Activated naive CD4-positive, alpha-beta T cell (primary cell): ENCODE measurements at places on chromosomes 12 and 14.

DNA sequence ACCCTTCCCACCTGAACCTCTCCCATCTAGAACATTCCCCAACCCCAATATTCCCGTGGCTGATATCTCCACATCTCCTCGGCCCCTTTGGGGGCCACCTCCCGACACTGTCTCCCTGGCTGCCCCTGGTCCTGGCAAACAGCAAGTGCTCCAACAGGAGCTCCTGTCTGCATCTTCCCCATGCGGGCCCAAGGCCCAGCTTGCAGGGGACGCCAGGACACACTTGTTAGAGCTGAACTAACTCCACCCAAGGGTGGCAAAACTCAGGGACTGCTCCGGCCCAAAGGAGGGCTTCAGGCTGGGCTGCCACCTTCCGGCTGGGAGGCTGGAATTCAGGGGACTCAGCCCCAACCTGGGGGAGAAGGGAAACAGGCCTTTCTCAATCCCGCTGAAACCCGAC, 106.6 kb downstream of the NCOR2 start:
- no peak for DNase-seq

DNA sequence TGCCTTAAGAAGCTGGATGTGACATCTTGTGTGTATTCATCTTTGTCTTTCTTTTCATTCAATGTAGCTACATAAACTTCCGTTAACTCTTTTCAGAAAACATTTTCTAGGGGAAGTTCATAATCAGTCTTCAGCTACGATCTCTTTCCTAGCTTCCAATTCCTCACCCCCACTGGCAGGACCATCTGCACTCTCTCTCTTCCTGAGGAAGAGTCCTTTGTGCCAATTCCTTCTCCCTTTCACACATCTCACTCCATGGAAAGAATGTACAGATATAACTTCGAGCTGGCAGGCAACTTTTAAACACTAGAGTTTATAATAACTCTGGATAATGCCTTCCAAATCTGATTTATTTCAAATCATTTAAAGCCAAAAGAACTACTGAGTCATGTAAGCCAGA, 495.7 kb downstream of the GALC start:
- DNase-seq = no peak

GRCh38 chr12:67829896-67830295, 159.4 kb upstream of the IFNG-AS1 start:
- DNase-seq = no peak

DNA sequence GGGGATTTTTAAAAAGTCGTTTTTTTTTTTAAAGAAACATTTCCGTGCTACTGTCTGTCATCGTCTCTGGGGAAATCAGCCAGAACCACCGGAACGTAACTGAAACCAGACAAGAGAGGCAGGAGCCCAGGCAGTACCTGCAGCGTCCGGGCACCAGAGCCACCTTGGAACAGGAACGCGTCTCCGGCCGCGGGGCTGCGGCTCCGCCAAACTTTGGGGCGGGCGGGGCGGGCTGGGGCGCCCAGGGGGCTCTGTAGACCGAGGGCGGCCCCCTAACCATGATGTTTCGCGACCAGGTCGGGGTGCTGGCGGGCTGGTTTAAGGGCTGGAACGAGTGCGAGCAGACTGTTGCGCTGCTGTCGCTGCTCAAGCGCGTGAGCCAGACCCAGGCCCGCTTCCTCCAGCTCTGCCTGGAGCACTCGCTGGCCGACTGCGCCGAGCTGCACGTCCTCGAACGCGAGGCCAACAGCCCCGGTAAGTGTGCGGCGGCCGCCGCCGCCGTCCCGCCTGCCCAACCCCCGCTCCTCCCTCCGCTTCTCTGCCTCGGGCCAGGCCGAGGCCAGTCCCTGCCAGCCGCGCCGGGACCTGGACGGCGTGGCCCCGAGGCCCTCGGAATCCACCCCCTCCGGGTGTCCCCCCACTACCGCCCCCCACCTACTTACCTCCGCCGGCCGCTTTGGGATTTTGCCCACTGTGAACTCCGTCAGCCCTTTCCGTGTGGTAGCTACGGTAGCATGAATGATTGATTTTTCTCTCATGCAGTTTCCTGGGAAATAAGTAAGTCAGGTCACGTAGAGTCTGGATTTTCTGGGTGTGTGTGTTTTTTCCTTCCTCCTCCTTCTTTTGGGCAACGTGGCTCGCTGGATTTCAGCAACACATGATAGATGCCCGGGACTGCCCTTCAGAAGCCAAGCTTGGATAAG, 972 bp downstream of the SAMD4A start:
- DNase-seq = no peak

DNA sequence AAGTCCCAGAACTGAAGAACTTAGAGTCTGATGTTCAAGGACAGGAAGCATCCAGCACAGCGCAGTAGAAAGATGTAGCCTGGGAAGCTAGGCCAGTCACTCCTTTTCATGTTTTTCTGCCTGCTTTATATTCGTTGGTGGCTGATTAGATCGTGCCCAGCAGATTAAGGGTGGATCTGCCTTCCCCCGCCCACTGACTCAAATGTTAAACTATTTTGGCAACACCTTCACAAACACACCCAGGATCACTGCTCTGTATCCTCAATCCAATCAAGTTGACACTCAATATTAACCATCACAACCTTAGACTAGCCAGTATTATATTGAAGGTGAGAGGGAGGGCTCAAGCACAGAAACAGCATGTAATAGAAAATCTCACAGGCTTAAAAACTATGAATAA, 222.9 kb downstream of the C12orf50 start:
- DNase-seq = no peak

DNA sequence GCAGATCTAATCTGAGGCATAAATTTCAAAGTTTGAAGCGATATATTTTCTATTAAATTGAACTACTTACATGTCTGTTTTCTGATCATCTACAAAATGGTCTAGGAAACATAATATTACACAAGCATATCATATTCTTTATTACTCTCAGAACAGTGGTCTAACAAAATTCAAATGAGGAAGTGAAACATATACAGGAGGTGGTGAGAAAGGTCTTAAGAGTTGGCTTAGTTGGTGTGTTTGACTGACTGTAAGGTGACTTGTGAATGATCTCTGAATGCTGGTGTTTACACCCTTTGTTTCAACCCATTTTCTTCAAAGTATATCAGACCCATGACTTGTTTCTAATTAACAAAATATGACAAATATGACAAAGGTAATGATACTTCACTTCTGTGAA, 1156.8 kb downstream of the SLC16A7 start:
- DNase-seq = no peak

- DNase-seq = no peak
Measured at GRCh38 chr14:46691819-46692218, 40.2 kb upstream of the RPL10L start.

- no peak for DNase-seq
Measured at GRCh38 chr14:82366803-82367202, 833.1 kb upstream of the SEL1L start.

DNA sequence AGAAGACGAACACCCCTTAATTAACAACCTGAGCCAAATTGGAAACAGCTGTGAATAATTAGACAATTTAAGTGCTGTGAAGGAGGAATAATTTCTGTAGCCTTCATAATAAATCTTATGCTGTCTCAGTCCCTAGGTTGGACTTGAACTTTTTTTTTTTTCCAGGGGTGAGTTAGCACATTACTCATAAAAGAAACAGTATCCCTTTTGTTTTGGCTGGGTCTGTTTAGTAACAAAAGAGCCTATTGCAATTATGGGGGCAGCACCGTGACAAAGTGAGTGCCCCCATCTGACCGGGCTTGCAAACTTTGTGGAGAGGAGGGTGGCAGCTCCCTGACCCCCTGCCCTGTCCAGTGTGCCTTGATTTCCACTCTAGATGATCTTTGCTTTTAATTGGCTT, 167.4 kb downstream of the DICER1 start:
- DNase-seq = no peak

GRCh38 chr14:36901861-36902260, 240.2 kb downstream of the PAX9 start:
- DNase-seq = no peak

DNA sequence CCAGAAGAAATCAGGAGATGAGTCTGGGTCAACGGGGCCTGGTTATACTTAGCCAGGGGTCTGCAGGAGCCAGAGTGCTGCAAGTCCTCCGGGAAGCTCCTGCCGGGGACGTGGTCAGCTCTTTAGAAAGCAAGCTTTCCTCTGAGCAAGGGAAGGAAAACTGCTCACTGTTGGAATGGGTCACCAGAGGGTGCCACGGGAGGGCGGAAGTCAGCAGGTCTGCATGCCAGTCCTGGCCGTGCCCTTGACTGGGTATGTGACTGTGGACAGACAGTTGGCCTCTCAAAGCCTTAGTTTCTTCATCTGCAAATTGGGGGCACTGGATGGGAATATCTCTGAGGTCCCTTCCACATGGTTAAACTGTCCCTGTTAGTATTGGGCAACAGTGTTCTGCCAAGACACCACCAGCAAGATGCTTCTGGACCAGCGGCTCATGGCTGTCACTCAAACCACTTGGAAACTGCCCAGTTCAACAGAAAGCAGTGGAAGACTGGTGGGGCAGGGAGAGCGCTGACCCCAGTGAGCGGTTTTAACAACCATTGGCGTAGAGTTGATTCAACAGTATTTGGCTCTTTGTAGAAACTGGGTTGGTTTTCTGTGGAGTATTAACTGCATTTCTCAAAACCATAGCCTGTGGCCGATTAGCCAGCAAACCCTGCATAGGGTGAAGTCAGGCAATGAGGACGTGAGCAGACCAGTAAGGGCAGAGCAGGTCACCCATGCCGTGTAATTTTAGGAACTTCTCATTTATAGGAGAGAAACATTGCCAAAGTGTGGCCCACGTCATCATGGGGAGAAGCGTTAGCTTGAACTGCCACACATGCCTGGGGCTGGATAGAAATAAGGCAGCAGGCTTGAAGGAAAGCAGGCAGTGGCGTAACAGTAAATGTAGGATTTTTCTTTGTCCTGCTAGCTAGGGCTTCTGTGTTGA, 163.9 kb upstream of the PRMT8 start:
- no peak for DNase-seq

GRCh38 chr14:91254461-91254860, 10.0 kb upstream of the GPR68 start:
- DNase-seq = no peak

DNA sequence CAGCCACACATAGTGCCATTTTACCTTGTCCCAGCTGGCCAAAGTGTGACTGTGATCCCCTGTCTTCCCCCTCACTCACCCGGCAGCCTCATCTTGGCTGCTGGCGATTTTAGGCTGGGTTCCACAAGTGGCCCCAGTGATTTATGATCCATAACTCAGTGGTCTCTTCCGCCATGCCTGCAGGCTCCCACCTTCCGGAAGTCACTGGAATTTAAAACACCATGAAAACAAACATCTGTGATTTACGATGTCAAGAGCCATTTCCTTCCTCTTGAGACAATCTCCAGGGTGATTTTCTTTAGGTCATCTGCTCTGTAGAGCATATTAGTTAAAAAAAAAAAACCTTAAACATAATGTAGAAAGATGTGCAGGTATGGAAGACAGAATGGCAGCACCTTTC, 282.3 kb downstream of the CACNA1C start:
- DNase-seq = no peak

GRCh38 chr12:59191372-59191771, 271.1 kb upstream of the LRIG3 start:
- no peak for DNase-seq

GRCh38 chr12:49043241-49043640, 17.4 kb downstream of the KMT2D start:
- DNase-seq = no peak

GRCh38 chr12:117774941-117775775, 193.6 kb downstream of the KSR2 start:
- DNase-seq = no peak

DNA sequence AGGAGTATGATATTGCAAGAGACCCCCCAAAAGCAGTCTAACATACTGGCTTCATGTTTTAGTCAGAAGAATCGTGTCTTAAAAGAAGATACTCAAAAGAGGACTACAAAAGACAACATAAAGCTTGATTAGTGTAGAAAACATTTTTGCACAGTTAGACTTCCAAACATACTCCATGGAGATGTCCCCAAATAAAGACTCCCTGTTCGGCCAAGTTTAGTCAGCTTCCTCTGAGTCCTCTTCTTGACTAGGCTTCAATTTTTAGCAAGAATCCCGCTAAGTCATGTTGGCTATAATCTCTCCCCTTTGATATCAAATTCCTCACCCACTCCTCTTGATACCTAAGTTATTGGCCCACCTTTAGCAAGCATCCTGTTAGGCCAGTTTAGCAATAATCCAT, 298.0 kb downstream of the RMST start:
- DNase-seq = no peak

- DNase-seq = no peak
Measured at GRCh38 chr12:108833355-108833733, 24.0 kb downstream of the SSH1 start.

DNA sequence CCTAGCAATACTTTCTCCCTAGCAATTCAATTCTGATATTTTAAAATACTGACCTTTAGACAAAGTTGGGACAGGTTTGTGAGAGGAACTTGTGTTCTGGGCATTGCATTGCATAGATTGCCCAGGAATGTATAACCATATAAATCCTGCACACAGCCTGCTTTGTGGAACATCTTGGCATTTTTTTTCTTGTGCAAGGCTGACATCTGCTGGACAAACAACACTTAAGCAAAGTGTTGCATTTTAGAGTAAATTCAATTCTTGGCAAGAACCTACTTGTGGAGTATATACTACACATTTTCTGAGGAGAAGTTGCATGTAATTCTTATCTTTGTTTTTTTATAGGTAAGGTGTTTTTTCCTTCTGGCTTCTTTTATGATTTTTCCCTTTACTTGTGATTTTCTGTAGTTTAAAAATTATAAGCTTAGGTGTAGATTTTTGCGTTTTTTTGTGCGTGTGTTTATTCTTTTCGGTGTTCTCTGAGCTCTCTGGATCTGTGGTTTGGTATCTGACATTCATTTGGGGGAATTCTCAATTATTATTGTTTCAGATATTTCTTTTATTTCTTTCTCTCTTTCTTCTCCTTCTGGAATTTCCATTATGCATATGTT, 26.4 kb downstream of the TESPA1 start:
- no peak for DNase-seq

GRCh38 chr12:123512838-123513665, 20.5 kb downstream of the RILPL1 start:
- DNase-seq = no peak

GRCh38 chr14:88209273-88209672, 113.8 kb downstream of the KCNK10 start:
- DNase-seq = no peak

GRCh38 chr14:34365309-34365915, 96.6 kb downstream of the SPTSSA start:
- no peak for DNase-seq
